ENCODE measurements at places on chromosomes 2 and 18. TPM values are rescaled to one million over a fixed set of nuclear protein-coding genes. Genes with fewer than 3 reads are reported as not detected.

GRCh38 chr2:147560810-147561535 lies 283.9 kb upstream of the ACVR2A start:
- DNase-seq: no peak

DNA sequence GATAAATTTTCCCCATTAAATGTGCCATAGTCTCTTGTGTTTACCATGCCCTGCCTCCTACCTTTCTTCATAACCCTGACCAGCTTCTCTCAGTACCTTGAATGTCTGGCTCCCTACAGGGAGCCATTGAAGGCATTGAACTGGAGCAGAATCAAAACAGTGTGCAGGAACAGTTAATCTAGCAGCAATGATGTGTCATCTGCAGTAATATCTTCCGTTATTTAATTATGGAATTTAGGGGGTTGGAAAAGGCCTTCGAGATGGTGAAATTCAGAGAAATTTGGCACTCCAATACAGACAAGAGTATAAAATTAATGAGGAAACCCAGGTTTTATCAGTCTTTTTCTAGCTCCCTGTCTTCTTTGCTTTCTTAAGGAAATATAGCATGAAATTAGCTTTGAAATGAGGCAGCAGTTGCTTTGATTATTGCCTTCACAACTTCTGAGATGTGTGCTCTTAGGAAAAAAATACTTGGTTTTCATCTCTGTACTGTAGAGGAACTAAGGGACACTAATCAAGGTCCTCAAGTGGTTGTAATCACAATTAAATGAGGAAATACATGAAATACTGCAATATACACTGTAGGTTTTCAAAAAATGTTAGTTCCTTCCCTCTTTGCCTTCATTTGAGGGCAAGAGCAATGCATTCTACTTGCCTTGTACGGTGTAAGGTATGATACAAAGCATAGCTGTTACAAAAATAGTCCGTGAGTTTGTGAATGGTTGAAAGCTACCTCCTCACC lies 369.1 kb downstream of the SETBP1 start:
- no peak for DNase-seq

Gene FAP
- 1.1 TPM for polyA plus RNA-seq

- no peak for DNase-seq
Observed at GRCh38 chr2:71554028-71554705, 100.8 kb downstream of the DYSF start.

GRCh38 chr2:136375017-136375901 lies 257.3 kb upstream of the CXCR4 start:
- no peak for DNase-seq

DNA sequence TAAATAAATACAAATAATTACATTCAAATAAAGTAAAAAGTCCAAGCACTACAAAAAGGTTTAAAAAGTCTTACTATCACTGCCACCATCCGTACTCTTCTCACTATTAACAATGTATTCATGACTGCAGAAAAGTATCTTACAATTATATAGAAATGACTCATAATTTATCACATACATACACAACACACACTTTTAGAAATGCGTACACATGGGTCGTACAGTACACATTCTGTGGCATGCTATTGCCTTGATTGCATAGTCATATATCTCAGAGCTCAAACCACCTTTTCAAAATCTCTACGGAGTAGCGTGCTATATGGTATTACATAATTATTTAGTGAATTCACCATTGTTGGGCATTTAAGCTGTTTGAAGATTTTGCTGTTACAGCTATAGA lies 41.6 kb upstream of the ANXA4 start:
- DNase-seq: no peak

GRCh38 chr2:238864207-238865014 lies 16.5 kb downstream of the TWIST2 start:
- DNase-seq: peak; percentile 96

GRCh38 chr18:25282282-25282681 lies 69.7 kb downstream of the ZNF521 start:
- peak; percentile 69 for DNase-seq

DNA sequence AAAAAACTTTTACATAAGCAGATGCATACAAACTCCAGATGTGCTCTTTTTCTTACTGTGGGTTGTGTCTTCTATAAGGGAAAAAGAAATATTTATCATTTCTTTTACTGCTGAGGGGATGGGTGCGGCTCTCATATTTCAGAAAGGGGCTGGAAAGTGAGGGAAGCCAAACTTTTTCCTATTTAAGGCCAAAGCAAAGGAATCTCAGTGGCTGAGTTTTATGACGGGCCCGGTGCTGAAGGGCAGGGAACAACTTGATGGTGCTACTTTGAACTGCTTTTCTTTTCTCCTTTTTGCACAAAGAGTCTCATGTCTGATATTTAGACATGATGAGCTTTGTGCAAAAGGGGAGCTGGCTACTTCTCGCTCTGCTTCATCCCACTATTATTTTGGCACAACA lies at the start of gene COL3A1:
Gene COL3A1, plus strand, starts transcription at position 210 of the 400 bp plus-strand sequence. Its CDS starts 117 bp downstream, at position 327.
- peak; percentile 21 for DNase-seq

Gene OXER1
- polyA plus RNA-seq: 0.19 TPM

- DNase-seq: no peak
Observed at GRCh38 chr18:24128700-24129099, 10.2 kb upstream of the CABYR start.

DNA sequence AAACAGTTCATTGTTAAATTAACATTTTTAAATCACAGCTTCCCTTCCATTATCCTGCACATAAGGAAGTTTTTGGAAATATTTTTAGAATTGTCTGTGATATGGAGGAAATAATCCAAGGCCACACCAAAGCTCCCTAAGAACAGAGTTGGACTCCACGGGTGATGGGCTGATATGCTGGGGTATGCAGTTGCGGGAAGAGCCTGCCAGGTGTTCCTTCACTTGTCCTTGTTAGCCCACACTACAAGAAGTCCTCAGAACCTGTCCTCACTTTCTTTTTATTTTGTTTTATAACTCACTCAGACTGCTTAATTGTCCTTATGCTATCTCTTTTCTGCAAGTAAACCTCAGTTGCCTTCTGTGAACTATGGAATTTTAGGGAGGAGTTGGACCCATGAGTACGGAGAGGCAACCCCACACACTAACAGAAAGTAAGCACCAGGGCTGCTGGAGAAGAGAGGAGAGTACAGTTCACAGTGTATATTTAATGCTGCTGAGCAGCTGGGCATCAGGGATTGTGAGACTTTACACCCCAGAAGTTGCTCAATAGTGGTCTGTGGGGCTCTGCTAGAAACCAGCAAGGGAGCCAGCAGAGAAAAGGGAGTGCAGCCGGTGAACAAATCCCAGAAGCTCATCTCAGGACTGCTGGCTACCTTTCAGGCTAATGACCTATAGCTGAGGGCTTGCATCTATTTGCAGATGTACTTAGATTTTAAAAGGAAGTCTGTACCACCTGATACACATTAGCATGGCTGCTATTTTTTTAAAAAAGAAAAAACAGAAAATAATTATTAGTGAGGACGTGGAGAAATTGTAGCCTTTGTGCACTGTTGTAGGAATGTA lies 280.1 kb upstream of the STON1 start:
- DNase-seq: peak; percentile 22

DNA sequence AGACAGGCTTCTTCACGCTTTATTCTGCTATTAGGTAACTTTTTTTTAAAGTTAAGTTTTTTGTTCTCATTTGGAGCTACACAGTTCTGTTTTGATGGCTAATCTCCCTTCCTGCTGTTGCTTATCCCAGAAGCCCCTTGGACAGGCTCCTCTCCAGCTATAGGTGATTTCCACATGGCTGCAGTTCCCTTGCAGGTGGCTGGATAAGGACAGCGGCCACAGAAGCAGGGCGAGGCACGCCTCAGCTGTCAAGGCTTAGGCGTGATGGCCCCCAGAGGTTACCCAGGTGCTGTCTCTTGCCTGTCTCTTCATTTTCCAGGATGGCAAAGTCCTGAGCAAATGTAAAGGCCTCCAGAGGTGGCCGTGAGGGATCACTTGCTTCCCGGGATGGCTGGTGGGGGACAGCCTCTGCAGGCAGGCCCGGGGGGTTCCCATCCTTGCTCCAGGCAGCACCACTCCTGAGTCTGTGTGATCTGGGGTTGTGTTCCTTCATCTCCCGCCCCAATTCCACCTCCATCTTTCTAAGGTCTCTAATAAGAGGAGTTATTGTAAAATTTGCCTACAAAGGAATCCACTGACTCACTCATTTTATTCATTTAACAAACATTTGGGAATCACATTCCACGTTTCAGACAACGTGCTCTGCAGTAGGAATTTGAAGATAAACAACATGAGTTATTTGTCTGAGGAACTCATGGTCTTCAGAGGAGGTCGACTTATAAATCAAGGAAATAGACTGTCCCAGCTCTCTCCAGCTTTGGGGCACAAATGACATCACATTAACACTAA lies 53.4 kb downstream of the NAPG start:
- DNase-seq: no peak

DNA sequence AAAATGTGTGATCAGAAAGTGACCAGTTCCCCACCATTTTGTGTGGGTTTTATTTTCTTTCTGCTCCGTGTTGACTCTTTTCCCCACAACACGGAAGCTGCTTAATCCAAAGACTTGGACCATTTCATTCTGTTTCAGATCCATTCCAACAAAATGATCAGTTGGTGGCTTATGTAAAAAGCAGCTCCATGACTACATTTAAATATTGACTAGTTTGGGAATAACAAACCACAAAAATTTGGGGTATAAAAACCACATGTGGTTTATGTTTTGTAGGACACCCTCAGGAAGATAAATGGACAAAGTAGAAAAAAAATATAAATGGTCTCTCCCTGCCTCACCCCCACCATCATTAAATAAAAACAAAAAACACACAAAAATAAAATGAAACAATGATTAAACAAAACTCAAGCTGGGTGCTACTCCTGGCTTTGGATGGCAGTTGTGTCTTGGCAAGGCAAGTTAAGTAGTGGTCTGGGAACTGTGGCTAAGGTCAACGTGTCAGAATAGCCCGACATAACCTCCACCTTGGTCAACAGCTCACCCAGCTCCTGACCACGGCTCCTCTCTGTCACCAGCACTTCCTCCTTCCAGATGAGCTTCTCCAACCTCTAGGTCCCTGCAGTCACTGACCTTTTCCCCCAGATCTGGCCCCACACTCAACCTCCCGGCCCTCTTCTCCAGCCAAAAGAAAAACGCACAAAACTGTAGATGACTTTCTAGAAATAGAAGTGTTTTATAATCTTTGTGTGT lies 12.8 kb upstream of the WIPF1 start:
- no peak for DNase-seq

GRCh38 chr2:234606896-234607295 lies 110.0 kb upstream of the ARL4C start:
- DNase-seq: no peak

DNA sequence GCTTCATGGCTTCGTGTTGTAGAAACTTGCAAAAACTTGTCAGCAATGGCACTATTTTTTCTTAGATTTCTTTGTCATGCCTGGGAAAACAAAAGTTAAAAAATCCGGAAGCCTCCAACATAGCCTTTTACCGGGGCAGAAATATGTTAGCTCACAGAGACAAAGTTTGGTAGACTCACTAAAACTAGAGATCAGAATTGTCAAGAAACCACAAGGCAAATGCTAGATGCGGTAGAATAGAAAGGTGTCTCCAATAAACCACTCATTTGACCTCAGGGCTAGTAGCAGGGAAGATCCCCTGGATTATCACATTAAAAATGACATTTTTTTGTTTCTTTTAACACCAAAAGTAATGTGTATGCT lies 405 bp downstream of the CASP10 start:
- DNase-seq: no peak

- no peak for DNase-seq
Observed at GRCh38 chr2:236605345-236605734, 35.7 kb downstream of the ACKR3 start.

GRCh38 chr2:41709702-41710599 lies 337.9 kb upstream of the PKDCC start:
- DNase-seq: no peak

GRCh38 chr18:32530947-32531651 lies 60.4 kb upstream of the GAREM1 start:
- DNase-seq: no peak

- DNase-seq: no peak
Observed at GRCh38 chr2:17043173-17043572, 377.5 kb upstream of the CYRIA start.

- DNase-seq: no peak
Observed at GRCh38 chr18:46324087-46324955, 220.1 kb downstream of the HAUS1 start.

Gene HSPE1
- 32.2 TPM for polyA plus RNA-seq

GRCh38 chr2:20551945-20552328 lies 99.0 kb downstream of the HS1BP3 start:
- no peak for DNase-seq

- no peak for DNase-seq
Observed at GRCh38 chr18:58135183-58135641, 91.2 kb downstream of the NEDD4L start.

GRCh38 chr2:208369091-208369490 lies 37.5 kb upstream of the PTH2R start:
- DNase-seq: no peak

Gene RNF125
- 0.73 TPM for polyA plus RNA-seq

DNA sequence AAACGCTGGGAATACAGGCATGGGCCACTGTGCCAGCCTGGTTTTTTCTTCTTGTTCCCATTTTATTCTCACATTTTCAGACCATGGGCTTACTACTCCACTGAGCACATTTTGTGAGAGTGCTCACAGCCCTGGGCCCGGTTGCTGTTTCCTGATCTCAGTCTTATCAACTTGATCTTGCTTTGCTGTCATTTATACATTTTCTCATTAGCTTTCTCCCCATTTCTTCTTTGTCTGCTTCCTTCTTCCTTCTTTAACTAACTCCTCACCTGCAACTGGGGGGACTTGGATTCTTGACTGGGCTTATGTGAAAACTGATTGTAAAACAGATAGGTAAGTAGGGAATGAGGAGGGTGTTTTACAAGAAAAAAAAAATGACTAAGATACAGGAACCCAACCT lies 117.3 kb downstream of the PLB1 start:
- peak; percentile 24 for DNase-seq

DNA sequence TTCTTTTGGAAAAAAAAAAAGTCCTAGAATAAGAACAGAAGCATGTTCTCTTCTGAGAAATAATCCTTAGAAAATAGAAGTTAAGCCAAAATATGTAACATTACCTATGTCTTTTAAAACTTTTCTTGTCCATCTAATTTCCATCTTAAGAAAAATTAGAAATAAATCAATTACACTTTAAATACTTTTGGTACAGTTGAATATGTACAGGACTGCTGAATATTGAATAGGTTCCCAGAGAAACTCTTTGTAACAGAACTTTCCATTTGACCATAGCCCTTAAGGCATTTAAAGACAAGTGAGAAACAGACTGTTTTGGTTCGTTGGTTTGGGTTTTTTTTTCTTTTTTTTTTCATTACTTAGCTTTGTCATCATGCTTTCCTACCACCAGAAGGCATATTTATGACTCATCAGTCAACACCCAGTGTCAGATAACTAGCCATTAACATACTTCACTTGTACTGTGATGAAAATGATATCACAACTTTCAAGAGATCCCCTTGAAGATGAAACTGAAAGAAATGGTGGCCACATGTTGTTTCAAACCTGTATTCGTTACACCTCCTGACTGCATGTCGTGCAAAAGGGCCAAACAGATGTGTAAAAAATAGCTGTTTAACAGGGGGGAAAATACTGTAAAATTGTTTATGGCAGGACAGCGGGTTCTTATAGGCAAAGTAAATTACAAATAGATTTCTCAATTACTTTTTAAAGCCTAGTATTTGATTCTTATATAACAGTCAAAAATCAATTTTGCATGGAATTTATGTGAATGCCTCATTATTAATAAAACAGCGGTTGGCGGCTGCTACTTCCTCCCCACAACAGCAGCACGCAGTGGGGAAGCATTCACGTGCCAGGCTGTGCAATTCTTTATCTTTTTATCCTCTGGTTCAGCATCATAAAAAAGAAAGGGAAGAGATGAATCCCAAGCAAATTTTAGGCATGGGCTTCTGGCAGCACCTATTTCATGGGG lies 280.7 kb upstream of the HNRNPA3 start:
- peak; percentile 27 for DNase-seq

GRCh38 chr2:240477916-240478315 lies 42.5 kb downstream of the GPC1 start:
- DNase-seq: no peak
